T follicular helper cell (primary cell): ENCODE measurements at places on chromosomes 13 and 19.

- no peak for DNase-seq
Measured at GRCh38 chr19:4052114-4052992, 14.3 kb downstream of the ZBTB7A start.

DNA sequence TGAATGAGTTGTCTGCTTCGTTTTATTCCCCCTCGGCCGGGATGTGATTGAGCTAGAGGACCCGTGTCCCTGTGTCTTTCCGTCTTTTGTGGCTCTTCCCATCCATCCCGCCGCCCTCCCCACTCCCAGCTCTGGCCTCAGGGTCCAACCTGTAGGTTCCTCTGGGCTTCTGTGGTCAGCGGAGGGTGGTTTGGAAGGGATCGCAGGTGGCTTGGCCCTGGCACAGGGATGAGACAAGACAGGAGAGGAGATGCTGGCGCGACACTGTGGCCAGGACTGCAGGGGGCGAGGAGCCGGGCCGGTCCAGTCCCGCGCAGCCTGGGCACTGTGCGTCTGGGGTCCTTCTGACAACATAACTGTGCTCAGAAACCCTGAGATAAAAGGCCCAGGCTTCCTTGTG lies 2.0 kb downstream of the EVI5L start:
- no peak for DNase-seq

DNA sequence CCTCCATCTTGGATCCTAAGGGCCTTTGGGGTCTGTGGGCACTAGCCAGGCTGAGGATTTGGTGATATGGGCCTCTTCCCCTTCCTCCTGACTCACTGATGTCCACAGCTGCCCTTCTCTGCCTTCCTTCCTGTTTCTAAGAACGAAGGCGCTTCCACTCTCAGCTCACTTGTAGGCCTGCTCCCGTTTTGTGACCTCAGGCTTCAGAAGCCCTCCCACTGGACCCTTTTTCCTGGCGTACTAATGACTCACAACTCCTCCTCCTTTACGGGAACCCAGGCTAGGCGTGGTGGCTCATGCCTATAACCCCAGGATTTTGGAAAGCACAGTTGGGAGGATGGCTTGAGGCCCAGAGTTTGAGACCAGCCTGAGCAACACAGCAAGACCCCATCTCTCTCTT lies 55.6 kb downstream of the TMED1 start:
- DNase-seq: no peak

DNA sequence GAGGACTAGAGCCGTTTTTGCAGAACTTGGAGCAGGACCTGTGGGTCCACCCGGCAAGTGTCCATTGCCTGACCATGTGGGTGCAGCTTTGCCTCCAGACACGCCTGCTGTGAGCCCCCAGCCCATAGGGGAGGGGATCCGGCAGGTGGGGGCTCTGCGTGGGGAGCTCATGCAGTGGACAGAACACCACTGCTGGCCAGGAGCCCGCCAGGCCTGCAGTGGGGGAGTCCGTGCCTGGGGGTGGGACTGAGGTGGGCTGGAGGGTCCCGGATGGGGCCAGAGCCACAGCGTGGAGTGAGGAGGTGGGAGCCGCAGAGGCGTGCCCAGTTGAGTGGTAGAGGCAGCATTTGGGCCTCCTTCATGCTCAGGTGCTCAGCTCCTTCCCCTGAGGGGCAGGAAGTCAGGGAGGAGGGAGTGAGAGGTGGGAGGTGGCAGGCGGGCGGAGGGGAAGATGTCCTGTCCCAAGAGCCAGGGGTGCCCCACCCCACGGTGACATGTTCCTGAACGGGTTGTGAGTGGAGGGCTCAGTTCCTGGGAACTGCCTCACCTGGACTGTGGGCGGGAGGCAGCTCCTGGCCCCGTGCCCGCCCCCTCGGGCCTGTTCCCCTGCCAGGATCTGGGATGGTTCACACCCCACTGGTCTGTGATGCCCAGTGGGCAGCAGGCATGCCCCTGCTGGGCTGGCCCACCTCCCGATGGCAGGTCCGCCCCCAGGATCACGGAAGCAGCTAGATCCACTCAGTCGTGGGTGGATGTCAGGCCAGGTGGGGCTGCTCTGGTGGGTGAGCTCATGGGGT lies 8.8 kb downstream of the ADAT3 start:
- no peak for DNase-seq

GRCh38 chr13:98890186-98890585 lies 87.7 kb downstream of the DOCK9 start:
- DNase-seq: no peak

DNA sequence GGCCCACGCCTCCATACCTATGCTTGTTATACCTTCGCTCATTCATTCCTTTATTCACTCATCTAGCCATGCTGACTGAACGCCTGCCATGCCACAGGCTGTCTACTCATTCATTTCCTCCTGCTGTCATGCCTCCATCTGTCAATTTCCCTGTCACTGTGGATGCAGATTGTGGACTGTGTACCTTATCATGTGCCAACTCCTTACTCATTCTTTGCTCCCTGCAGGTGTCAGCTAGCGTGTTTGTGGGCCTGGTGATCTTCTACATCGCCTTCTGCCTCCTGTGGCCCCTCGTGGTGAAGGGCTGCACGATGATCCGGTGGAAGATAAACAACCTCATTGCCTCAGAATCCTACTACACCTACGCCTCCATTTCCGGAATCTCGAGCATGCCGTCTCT lies 4.1 kb upstream of the PSMD8 start:
- DNase-seq: no peak

GRCh38 chr19:37654629-37655300 lies 500 bp downstream of the ZFP30 start:
- DNase-seq: no peak

DNA sequence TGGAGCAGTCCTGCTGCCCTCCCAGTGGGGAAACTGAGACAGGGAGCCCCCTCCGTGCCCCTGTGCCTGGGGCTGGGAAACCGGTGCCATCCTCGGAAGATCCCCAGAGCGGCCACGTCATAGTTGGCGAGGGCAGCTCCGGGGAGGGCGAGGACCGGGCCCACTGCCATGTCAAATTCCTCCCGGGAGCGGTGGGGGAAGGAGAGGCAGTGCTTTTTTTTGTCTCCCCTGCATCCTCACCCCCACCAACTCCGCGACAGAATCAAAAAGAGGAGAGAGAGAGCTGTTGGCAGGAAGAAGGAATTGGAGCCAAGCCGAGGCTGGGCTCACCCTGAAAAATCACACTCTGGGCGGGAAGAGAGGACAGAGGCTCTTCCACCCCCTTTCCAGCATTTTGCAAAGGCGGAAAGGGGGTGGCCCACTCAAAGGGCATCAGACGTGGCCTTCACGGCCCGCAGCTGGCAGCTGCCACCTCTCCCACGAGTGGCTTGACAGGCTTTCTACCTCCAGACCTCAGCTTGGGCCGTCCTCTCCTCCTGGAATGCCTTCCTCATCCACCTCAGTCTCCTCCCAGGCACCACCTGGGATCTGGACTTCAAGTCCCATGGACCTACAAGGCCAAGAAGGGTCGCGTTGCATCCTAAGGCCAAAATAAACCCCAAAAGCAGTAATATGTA lies 19.6 kb upstream of the NFIC start:
- DNase-seq: no peak

GRCh38 chr13:32986552-32986951 lies 29.7 kb upstream of the KL start:
- DNase-seq: no peak

- no peak for DNase-seq
Measured at GRCh38 chr13:36395280-36395679, 37.0 kb upstream of the CCNA1 start.

GRCh38 chr19:9523885-9524474 lies 14.5 kb downstream of the ZNF426 start:
- DNase-seq: no peak

DNA sequence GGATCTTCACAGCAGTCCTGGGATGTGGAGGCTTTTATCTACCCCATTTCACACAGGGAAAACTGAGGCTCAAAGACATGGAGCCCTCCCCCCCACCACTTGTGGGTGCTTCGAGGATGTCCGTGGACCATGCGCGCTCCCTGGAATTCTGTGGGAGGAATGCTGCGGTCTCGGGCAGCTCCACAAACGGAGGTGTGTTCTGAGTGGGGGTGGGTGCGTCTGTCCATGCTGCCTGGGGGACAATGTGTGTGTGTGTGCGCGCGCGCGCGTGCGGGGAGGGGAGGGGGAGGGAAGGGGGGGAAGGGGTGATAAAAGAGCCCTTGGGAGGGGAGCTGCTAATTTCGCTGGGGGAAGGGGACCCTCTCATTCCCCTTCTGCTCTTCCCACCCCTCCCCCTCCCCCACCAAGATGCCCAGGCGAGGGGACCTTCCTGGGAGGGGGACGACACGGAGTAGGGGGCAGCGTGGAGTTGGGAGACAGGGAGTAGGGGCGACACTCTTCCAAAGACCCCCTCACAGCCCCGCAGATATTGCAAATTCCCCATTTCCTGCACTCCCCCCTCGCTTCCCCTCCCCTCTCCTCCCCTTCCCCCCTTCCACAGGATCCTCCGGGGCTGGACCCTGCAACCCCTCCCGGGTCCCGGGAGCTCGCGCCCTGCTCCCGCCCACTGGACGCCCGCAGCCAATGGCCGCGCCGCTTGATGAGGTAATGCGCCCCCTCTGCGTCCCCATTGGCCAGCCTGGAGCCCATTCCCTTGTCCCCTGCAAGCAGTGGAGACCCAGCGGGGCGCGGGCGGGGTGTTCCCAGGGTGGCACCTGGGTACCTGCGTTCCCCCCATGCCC lies 18.9 kb upstream of the ZNRF4 start:
- no peak for DNase-seq

GRCh38 chr13:73998631-73999030 lies 135.6 kb downstream of the KLF12 start:
- no peak for DNase-seq

- no peak for DNase-seq
Measured at GRCh38 chr19:49564616-49565045, 15.7 kb downstream of the NOSIP start.

DNA sequence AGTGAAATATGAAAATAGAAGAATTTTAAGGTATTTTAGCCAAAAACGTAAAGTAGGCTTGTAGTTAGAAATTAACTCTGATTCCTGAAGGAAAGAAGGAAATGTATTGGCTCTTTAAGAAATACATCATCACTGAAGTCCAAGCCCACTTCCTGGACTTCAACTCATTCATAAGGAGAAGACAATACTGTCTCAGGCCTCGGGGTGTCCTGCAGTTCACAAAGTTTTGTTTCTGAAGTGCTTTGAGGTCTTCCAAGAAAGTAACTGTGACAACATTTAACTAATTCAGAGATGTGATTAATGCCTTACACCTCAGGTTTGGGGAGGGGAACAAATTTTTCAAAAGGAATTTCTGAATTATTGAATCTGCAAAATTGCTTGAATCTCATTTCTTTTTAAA lies 65.8 kb upstream of the STARD13 start:
- DNase-seq: no peak

- no peak for DNase-seq
Measured at GRCh38 chr13:95099541-95099940, 201.7 kb downstream of the ABCC4 start.

DNA sequence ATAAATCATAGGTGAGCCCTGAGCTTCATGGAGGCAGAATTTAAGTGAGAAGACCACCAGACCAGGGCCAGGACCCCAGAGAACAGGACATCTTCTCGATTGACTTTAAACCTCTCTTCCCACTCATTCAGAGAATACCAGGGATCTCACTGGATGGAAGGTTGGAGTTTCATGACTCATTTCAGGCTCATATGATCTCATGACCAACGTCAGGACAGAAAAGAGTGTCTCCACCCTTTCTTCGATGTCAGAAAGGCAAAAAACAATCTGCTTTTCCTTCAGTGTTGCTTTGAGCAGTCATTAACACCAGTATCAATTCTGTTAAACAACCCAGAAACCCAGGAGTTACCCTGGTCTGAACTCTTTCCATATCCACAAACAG lies 361.0 kb downstream of the KLF12 start:
- DNase-seq: no peak

GRCh38 chr19:40542202-40542859 lies 34.3 kb upstream of the SHKBP1 start:
- DNase-seq: no peak

DNA sequence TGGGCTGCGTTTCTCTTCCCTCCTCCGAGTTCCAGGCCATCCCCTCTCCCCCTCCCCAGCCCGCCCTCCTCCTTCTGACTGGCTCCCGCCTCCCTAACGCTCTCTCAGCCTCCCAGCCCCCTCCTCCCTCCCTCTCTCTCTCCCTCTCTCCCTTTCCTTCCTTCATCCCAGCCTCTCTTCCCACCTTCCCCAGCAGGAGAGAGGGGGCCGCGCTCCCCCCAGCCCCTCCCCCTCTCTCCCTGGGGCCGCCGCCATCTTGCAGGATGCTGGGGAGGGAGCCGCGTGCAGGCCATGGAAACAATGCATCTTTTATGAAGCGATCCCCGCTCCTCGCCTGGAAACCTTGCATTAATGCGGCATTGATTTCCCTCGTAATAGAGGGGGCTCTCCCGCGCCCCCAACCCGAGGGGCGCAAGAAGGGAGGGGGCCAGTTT lies 42.6 kb upstream of the ADGRL1 start:
- DNase-seq: no peak

DNA sequence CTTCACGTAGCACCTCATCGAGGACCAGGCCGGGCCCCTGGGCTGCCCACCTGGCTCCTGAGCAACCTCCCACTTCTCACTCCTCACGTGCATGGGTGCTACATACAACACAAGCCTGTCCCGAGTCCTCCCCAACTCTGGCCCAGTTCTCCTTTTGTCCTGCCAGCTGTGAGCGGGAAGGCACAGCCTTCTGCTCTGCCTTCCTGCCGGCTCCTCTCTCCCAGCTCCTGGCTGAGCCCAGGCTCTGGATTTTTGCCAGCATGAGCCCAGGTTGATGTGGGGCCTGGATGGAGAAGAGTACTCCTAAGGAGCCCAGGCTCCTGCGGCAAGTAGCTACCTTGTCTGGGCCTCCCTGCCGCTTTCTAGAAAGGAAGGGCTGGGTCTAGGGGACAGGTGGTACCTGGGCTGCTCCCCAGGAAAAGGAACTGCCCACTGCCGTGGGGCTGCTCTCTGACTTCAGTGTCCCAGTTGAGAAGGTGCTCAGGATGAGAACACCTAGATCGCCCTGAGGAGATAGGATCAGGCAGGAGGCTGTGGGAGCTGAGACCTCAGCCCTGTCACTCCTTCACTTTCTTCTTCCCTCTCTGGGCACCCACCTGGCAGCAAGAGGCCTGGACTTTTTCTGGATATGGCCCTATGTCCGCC lies 23.6 kb downstream of the LYL1 start:
- DNase-seq: no peak

- DNase-seq: no peak
Measured at GRCh38 chr19:23991170-23991569, 76.5 kb downstream of the ZNF726 start.

- DNase-seq: no peak
Measured at GRCh38 chr13:99227331-99227900, 26.8 kb downstream of the UBAC2 start.

GRCh38 chr13:73411067-73411809 lies 352.4 kb downstream of the KLF5 start:
- DNase-seq: no peak

GRCh38 chr13:112325920-112326645 lies 50.1 kb upstream of the SPACA7 start:
- no peak for DNase-seq

DNA sequence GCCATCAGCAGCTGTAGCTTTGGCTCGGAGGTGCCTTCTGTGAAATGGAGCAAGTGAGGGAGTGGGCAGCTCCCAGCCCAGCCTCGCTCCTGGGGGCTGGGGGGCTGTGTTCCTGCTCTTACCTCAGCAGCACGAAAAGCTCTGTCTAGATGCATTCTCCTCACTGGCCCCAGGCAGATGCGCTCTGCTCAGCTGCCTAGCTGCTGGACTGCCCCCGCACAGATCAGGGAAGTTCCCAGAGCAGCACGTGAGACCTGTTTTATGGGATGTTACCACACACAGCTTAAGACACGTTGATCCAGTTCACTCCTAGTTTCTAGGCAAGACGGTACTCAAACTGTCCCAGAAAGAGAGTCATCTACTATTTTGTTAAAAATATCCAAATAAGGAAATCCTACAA lies 13.6 kb downstream of the LCP1 start:
- peak; percentile 40 for DNase-seq
